Daoy (cell line): ENCODE measurements at places on chromosomes 3 and 15. TPM values are rescaled to one million over a fixed set of nuclear protein-coding genes. Genes with fewer than 3 reads are reported as not detected.

The WNT7A gene
- 0.09 and 0.29 TPM in 2 replicates for total RNA-seq

- no peak for DNase-seq
Measured at GRCh38 chr3:177824841-177825240, 627.6 kb upstream of the TBL1XR1 start.

The WDR93 gene
- total RNA-seq: 0.06 TPM in 1 of 2 replicates, not detected in the other

DNA sequence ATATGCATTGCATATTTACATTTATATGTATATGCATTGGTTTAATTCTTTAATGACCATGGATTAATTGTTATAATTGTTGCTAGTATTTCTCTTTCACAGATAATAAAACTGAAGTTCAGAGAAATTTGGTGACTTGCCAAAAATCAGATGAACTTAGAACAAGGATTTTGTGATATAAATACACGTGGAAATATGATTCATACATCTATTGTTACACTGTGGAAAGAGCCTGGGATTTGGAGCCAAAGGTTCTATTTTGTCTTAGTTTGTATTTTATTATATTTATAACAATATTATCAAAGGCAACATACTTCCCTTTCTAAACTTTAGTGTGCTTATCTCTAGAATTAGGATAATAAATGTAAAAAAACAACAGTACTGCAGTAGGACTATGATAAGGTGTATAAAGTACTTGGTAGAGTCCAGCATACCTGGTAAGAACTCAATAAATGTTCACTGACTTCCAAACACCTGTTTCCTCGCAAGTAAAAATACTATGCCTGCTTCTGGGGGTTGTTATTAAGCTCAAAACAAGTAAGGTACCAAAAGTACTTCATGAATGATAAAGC is 342.9 kb downstream of the THSD4 start:
- no peak for DNase-seq

GRCh38 chr3:17969985-17970568 is 227.6 kb upstream of the TBC1D5 start:
- no peak for DNase-seq

GRCh38 chr3:17626395-17626794 is 116.0 kb downstream of the TBC1D5 start:
- DNase-seq: no peak

The CHRFAM7A gene
- 8.4 and 17.5 TPM in 2 replicates for total RNA-seq
